Stimulated activated CD8-positive, alpha-beta memory T cell treated with anti-CD3 and anti-CD28 coated beads, Interleukin-4, amount 100 ng/mL, for 4 hours (primary cell): ENCODE measurements at places on chromosomes 7 and 10.

GRCh38 chr7:140230516-140230860 lies 53.7 kb upstream of the KDM7A start:
- DNase-seq: peak; percentile 61

GRCh38 chr7:120628251-120628650 lies 229.7 kb downstream of the TSPAN12 start:
- no peak for DNase-seq

- DNase-seq: no peak
Measured at GRCh38 chr7:37947941-37948210, 27.4 kb downstream of the EPDR1 start.

- no peak for DNase-seq
Measured at GRCh38 chr7:16926283-16926682, 44.5 kb upstream of the AGR3 start.

DNA sequence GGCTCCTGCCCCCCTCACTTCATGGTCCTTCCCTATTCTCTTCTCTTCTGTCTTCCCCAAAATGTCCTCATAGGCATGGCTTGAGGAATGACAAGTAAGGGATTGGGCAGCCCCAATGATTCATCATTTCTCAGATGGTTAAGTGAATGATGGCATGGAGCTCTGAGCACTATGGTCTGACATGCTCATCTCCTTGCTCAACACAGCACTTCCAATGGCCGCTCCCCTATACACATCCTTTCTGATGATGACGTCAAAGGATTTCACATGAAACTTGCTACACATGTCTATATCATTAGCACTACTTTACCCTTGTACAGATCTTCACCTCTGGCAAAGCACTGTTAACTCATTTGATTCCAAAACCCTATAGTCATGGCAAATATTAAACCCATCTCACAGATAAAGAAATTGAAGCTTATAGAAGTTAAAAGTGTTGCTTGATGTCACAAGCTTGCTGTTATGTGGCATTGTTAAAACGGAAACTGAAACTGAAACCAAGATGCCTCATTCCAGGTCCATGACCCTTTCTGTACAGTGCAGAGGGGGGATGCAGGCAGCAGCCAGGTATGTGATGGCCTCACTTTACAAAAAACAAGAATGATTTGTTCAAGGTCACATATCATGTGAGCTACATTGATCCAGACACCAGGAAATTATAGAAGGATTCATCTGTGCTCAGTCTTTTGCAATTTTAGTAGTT lies 90.0 kb upstream of the PLXNA4 start:
- DNase-seq: no peak

GRCh38 chr10:4840151-4840550 lies 14.1 kb downstream of the AKR1E2 start:
- DNase-seq: no peak

GRCh38 chr10:7045891-7046599 lies 364.8 kb downstream of the SFMBT2 start:
- DNase-seq: no peak

- DNase-seq: no peak
Measured at GRCh38 chr7:119270644-119271043, 1002.3 kb upstream of the KCND2 start.

DNA sequence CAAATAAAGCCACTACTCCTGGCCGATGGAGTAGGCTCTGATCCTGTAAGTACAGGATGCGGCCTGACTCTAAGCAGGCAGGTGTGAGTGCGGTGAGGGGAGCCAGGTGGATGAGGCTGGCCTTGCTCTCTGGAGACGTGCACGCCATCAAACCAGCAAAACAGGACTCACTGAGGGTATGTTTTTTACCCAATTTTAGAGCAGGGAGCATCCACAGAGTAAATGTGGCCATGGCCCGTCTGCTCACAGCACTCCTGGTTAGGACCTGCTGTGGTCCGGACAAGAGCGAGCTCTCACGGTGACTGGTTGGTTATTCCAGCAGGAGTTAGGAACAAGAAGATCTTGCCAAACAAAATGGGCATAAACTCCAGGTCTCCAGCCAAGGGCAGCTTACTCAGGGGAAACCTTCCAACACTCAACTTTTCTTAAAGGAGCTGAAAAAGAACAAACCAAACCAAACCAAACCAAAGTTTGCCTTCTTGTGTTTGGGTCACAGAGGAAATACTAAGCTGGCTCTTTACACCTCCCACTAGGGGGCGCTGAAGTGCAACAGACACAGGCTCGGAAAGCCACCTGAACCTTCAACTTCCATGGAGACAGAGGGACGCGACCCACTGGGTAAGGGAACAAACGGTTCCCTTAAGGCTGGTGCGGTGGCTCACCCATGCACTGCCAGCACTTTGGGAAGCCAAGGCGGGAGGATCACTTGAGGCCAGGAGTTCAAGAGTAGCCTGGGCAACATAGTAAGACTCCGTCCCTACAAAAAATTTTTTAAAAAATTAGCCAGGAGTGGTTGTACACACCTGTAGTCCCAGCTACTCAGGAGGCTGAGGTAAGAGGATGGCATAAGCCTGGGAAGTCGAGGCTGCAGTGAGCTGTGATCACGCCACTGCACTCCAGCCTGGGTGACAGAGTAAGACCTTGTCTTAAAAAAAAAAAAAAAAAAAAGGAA lies 122.4 kb downstream of the CLEC2L start:
- peak; percentile 49 for DNase-seq

GRCh38 chr10:15395935-15396334 lies 24.8 kb upstream of the FAM171A1 start:
- DNase-seq: no peak

- DNase-seq: no peak
Measured at GRCh38 chr7:87013840-87014190, 45.6 kb downstream of the ELAPOR2 start.

GRCh38 chr7:132090444-132090843 lies 485.8 kb downstream of the PLXNA4 start:
- no peak for DNase-seq

- no peak for DNase-seq
Measured at GRCh38 chr7:115066634-115067033, 144.7 kb downstream of the MDFIC start.

DNA sequence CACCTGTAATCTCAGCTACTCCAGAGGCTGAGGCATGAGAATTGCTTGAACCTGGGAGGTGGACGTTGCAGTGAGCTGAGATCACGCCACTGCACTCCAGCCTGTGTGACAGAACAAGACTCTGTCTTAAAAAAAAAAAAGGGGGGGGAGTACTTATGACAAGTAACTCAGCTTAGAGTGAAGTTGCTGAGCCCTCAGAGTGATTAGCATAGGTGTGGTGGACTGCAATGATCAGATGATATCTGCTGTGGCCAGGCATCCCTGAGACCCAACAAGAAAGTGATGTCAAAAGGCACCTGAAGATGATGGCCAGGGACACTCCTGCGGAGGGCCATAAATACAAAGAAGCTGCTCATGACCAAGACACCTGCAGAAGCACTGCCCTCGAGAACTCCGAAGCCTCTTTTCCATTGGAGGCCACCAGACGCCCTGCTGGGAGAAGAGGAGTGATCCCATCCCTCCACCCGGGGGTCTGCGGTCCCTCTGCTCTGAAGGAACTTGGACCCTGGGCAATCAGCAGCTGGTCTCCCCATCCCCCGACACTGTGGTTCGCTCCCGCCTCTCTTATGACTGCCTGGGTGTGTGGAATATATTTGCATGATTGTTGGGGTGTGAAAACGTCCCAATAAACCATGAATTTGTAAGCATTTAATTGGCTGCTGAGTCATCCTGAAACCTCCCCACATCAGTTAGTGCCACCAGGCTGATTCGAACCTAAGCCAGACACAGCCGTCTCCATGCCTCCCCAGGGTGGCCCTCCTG lies 46.0 kb downstream of the RASGEF1A start:
- DNase-seq: no peak

DNA sequence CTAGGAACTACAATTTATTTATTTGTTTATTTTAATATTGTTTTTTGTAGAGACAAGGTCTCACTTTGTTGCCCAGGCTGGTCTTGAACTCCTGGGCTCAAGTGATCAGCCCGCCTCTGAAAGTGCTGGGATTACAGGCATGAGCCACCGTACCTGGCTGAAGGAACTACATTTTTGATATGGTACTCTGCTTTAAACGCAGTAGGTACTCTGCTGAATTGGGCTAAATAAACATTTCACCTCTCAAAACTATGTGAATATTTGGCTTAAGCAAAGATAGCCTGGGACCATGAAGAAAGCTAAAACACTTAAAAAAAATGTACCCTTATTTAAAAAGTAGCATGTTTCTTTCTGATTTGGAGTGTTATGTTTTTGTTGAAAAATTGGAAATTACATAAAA lies 138.2 kb downstream of the ADK start:
- no peak for DNase-seq

DNA sequence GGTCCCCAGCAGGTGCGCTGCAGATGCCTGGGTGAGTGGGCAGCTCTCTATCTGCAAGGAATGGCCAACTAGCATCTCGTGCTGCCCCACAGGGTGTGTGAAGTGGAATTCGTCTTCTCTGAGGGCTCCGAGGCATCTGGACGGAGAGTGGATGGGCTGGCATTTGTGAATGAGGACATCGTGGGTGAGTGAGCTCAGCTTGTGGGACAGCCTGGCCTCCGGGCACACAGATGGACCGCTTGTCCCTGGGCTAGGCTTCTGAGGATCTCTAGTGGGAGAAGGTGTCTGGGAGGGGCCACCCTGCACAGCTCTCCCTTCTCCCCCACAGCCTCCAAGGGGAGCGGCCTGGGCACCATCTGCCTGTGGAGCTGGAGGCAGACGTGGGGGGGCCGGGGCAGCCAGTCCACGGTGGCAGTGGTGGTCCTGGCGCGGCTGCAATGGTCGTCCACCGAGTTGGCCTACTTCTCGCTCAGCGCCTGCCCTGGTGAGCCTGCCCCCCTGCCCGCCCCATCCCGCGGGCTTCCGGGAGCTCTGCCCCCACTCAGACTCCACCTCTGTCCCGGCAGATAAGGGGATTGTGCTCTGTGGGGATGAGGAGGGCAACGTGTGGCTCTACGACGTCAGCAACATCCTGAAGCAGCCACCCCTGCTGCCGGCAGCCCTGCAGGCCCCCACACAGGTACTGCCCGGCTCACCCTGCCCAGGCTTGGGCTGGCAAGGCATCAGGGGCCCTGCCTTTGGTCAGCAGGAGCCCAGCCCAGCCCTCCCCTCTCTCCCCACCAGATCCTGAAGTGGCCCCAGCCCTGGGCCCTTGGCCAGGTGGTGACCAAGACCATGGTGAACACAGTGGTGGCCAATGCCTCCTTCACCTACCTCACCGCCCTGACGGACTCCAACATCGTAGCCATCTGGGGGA lies 6.3 kb downstream of the POLR2J start:
- DNase-seq: no peak

- DNase-seq: no peak
Measured at GRCh38 chr7:41206267-41206666, 496.6 kb downstream of the INHBA start.

- DNase-seq: no peak
Measured at GRCh38 chr10:124699471-124700292, 44.5 kb downstream of the FAM53B start.

DNA sequence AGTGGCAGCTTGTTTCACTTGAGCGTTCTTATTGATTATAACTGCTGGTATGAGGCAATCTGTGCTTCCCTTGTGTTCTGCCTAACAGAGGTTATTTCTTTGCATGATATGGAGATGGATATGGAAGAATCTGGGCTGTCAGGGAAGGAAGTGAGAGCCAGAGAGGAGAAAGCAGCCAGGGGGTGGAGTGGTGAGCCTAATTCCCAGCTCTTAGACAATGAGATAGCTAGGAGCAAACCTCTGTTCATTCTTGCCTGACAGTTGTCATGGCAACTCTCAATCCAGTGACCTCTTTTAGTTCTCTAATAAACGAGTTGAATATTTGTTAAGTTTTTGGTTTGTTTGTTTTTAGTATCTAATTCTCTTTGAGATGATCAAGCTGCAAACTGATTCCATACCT lies 214.3 kb downstream of the NRG3 start:
- DNase-seq: no peak

GRCh38 chr7:28573059-28573553 lies 160.8 kb downstream of the CREB5 start:
- no peak for DNase-seq

GRCh38 chr10:70536196-70536861 lies 57.8 kb downstream of the PALD1 start:
- no peak for DNase-seq

DNA sequence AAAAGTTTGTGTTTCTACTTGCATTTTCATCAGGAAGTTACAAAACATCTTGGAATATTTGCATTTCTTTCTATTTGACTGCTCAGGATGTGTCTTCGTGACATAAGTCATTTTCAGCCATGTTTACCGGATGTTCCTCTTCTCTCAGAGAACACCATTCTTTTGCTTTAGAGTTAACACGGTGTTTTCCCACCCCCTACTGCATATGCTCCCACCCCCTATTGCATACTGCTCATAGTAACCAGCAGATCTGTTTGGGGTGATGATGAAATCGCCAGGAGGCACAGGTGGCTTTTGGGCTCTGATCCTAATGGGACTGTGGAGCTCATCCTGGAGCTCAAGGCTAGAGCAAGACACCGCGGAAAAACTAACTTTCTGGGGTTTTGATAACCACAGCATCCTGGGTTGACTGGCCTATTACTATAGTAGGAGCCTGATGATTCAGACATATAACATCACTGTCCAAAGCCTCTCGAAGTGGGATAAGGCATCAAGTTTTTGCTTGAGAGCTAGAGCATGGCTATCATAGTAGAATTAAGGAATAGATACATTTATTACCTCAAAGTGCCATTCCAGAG lies 65.1 kb upstream of the BET1 start:
- no peak for DNase-seq

GRCh38 chr10:74156919-74157289 lies 5.9 kb downstream of the ADK start:
- no peak for DNase-seq

GRCh38 chr7:1253681-1254181 lies 21.1 kb downstream of the UNCX start:
- no peak for DNase-seq

DNA sequence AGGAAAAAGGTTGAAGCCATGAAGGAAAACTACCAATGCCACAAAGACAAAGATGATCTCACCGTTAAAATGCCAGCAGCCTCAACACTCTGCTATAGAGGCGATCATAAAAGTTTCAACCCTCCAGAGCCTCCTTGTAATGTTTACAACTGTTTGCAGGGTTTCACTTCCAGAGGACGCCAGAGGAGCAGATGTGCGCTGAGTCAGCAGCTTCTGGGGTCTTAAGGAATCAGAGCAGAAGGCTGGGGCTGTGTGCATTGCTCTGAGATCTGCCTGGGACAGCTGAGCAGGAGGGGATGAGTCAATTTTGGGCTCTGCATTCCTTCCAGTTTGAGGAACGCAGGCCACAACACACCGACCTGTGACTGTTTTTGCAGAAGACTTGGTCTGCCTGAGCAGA lies 98.3 kb downstream of the TMEM130 start:
- no peak for DNase-seq

GRCh38 chr10:19944911-19945663 lies 128.9 kb downstream of the PLXDC2 start:
- DNase-seq: no peak

DNA sequence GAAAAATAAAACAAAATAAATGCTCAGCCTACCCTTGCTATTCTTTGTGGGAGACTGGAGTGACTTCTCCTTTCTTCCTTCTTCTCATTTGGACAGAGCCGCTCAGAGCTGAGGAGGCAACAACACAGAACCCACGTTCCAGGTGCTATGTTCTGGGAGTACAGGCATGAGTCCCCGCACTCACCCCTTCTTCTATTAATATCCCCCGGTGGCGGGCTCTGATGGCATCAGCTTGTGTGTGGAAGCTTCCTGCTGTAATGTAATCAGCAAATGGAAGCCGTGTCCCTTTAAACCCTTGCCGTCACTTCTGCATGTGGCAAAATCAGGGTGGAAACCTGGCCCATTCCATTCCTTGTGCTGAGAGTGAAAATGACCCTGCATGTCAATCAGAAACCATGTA lies 116.9 kb upstream of the ADARB2 start:
- no peak for DNase-seq

GRCh38 chr10:130357951-130358350 lies 221.8 kb downstream of the GLRX3 start:
- no peak for DNase-seq

GRCh38 chr10:7015457-7015856 lies 395.4 kb downstream of the SFMBT2 start:
- no peak for DNase-seq
